Ovary (tissue), 10 donors: ENCODE measurements at places on chromosomes 2 and 18. TPM values are rescaled to one million over a fixed set of nuclear protein-coding genes. Genes with fewer than 3 reads are reported as not detected.

Gene IL36A
- not detected for total RNA-seq

Gene GPBAR1
- 1.00 TPM for total RNA-seq

Gene ITGA4
- total RNA-seq: 3.1 TPM

Gene KLF7
- total RNA-seq: 43.1 TPM

Gene WDPCP
- total RNA-seq: 14.7 TPM

Gene ARHGEF33
- total RNA-seq: 2.2 TPM

DNA sequence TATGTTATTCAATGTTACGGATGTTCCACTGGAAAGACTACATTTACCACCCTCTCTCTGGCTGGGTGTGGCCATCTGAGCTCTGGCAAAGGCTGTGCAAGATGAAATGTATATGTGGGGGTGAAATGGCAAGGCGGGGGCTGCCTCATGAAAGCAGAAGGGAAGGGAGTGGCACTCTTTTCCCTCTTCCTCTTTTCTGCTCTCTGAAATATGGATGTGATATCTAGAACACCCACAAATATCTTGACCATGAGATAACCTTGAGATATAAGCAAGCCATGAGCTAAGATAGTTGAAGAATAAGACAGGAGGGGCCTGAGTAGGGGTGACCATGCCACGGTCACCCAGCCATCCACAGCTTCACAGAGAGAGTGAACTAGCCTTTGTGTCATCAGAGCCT, 367.8 kb upstream of the ID2 start:
- H3K36me3 ChIP-seq: no peaks in the 10 kb centered on the region
- H3K27me3 ChIP-seq: no peaks in the 10 kb centered on the region
- no peak overlapping the region for H3K4me3 ChIP-seq
- H3K4me1 ChIP-seq: no peaks in the 10 kb centered on the region
- DNase-seq: no peak
- no peak overlapping the region for H3K27ac ChIP-seq

GRCh38 chr2:223590964-223591363, 11.2 kb downstream of the SCG2 start:
- H3K4me1 ChIP-seq: no peaks in the 10 kb centered on the region
- DNase-seq: no peak
- no peak overlapping the region for H3K27ac ChIP-seq
- H3K4me3 ChIP-seq: no peak overlapping the region

DNA sequence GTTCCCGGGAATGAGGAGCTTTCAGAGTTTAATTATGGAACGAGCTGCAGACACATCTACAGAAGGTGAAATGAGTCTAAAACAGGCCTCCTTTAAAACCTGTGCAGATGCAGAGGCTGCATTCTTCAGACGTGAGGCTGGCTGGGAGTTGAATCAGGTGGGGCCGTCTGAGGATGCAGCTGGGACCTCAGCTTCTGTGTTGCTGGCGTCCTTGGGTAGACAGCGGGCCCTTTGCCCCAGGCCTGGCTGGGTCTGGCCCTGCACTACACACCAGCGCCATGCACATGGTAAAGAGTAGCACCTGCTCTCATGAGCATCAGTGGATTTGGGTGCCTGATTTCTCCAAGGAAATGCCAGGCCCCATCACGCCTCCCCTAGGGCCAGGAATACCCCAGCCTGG, 67.3 kb downstream of the TMEM18 start:
- H3K27me3 ChIP-seq: no peaks in the 10 kb centered on the region
- no peak overlapping the region for H3K27ac ChIP-seq
- DNase-seq: peak; percentile 2
- H3K4me3 ChIP-seq: no peak overlapping the region

- H3K36me3 ChIP-seq: no peaks in the 10 kb centered on the region
- no peaks in the 10 kb centered on the region for H3K4me1 ChIP-seq
- H3K27me3 ChIP-seq: no peaks in the 10 kb centered on the region
- DNase-seq: no peak
- H3K27ac ChIP-seq: no peak overlapping the region
- H3K4me3 ChIP-seq: no peak overlapping the region
Measured at GRCh38 chr2:59947917-59948541, 605.4 kb downstream of the BCL11A start.

DNA sequence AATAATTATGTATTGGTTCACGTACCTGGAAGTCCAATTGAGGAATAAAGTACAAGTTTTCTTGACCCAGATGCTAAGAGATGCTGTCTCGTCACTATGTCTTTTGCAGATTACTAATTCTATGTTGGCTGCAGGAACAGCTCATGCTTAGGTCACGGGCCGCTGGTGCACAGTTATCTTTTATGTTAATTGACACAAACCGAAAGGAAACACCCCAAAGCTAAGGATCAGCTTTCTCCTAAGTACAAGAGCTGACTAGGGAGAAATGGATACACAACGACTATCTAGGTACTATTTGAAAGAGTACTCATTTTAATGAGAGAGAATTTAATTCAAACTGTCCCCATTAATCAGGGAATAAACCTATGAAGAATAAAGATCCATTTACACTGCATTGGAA, 217.7 kb upstream of the SLC35G4 start:
- no peak overlapping the region for H3K4me3 ChIP-seq
- no peaks in the 10 kb centered on the region for H3K27me3 ChIP-seq
- H3K27ac ChIP-seq: no peak overlapping the region
- H3K36me3 ChIP-seq: no peaks in the 10 kb centered on the region

- peaks cover 27% of the 10 kb centered on the region for H3K4me1 ChIP-seq
- H3K27me3 ChIP-seq: no peaks in the 10 kb centered on the region
- DNase-seq: peak; percentile 93
- peak overlapping the region; percentile 31 for H3K27ac ChIP-seq
Measured at GRCh38 chr2:43221763-43222474, 4.5 kb downstream of the ZFP36L2 start.

DNA sequence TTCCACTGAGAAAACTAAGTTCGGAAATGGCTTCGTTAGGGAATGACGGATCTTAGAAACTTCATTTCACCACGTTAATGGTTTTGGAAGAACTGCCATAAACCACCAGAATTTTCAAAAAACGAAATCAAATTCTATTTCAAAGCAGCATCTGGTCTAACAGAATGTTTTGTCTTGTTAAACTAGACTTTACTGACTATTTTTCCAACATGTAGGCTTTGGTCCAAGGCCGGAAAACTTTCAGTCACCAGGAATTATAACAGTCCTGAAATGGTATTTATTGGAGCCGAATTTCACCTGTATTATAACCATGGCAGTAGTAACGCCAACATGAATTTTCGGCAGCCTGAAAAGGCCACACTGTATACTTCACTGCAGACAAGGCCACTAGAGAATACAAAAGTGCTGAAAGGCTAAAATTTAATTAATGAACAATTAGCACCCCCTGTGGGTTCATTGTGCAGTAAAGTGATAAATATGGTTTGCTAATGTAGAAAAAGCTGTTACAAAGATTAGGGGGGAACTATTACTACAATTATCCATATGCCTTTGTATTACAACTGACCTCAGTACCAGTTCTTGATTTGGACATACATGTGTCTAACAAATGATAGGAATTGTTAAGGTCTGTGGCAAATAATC, 116.4 kb downstream of the ZNF521 start:
- no peaks in the 10 kb centered on the region for H3K27me3 ChIP-seq
- peak overlapping the region; percentile 64 for H3K27ac ChIP-seq
- peaks cover 8% of the 10 kb centered on the region for H3K4me1 ChIP-seq
- no peak overlapping the region for H3K4me3 ChIP-seq
- H3K36me3 ChIP-seq: no peaks in the 10 kb centered on the region
- DNase-seq: no peak

GRCh38 chr2:42867093-42868065, 75.0 kb upstream of the HAAO start:
- no peak for DNase-seq
- H3K27ac ChIP-seq: no peak overlapping the region
- H3K27me3 ChIP-seq: no peaks in the 10 kb centered on the region

DNA sequence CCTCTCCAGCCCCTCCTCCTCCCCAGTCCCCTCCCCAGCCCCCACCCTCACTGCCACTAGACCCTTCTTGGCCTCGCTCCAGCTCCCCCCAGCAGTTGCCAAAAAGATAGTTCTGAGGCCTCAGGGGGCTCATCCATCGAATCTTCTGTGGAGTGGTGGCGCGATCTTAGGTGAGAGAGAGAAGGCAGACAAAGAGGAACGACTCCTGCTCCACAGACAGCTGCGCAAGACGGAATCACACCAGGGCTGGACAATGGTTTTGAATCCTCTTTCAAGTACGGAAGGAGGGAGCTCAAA, 68.1 kb downstream of the LAMA3 start:
- H3K4me1 ChIP-seq: no peaks in the 10 kb centered on the region
- no peaks in the 10 kb centered on the region for H3K27me3 ChIP-seq
- H3K4me3 ChIP-seq: no peak overlapping the region
- no peak for DNase-seq
- H3K27ac ChIP-seq: no peak overlapping the region
- H3K36me3 ChIP-seq: no peaks in the 10 kb centered on the region

GRCh38 chr2:125756431-125756830, 899.5 kb upstream of the GYPC start:
- no peak overlapping the region for H3K4me3 ChIP-seq
- H3K4me1 ChIP-seq: no peaks in the 10 kb centered on the region
- no peaks in the 10 kb centered on the region for H3K27me3 ChIP-seq
- no peak for DNase-seq
- no peaks in the 10 kb centered on the region for H3K36me3 ChIP-seq

DNA sequence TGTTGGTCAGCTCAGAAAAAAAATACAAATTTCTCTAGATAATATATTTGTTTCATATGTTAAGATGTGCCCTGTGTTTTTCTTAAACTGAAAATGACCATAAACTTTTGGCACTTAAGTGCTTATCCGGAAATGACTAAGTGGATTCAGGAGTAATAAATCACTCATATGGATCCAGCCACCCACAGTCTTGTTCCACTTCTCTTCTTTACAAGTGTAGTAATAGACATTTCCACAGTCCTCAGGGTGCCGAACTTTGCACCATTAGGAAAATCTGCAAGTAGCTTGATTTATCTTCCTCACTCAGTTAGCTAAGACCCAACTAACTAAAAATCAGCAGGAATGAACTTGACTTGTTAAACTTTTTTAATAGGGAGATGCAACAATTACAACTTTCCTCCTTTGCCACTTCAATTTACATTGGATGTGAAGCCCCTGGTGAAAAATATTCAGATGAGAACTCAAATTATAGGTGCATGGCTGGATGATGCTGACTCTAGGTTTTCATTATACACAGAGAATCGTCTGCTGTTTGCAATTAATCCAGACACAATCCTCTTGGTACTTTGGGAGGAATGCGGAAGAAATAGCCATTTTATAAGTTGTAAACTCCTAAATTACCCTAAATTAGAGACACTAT, 322.5 kb downstream of the ARHGAP15 start:
- DNase-seq: no peak
- no peak overlapping the region for H3K27ac ChIP-seq
- H3K27me3 ChIP-seq: no peaks in the 10 kb centered on the region
- H3K4me1 ChIP-seq: no peaks in the 10 kb centered on the region
- H3K4me3 ChIP-seq: no peak overlapping the region
- no peaks in the 10 kb centered on the region for H3K36me3 ChIP-seq

DNA sequence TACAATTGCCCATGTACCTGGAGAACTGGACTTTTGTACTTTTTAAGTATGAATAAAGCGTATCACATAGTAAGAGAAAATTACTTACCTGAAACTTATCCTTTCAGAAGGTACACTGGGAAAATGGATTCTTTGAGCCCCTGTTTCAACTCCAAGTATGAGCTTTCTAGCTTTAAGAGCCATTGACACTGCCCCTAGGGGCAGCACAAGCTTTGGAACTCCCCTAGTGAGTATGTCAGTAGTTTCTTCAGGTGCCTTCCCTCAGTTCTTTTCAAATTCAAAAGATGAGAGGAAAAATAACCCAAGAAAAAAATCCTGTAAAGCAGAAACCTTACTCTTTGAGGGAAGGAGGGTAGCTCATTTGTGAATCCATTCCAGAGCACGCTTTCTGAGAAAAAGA, 124.1 kb downstream of the MEMO1 start:
- H3K4me3 ChIP-seq: no peak overlapping the region
- no peaks in the 10 kb centered on the region for H3K27me3 ChIP-seq
- no peak for DNase-seq
